NCI-H2081 (cell line): ENCODE measurements at places on chromosomes 11 and 22.

DNA sequence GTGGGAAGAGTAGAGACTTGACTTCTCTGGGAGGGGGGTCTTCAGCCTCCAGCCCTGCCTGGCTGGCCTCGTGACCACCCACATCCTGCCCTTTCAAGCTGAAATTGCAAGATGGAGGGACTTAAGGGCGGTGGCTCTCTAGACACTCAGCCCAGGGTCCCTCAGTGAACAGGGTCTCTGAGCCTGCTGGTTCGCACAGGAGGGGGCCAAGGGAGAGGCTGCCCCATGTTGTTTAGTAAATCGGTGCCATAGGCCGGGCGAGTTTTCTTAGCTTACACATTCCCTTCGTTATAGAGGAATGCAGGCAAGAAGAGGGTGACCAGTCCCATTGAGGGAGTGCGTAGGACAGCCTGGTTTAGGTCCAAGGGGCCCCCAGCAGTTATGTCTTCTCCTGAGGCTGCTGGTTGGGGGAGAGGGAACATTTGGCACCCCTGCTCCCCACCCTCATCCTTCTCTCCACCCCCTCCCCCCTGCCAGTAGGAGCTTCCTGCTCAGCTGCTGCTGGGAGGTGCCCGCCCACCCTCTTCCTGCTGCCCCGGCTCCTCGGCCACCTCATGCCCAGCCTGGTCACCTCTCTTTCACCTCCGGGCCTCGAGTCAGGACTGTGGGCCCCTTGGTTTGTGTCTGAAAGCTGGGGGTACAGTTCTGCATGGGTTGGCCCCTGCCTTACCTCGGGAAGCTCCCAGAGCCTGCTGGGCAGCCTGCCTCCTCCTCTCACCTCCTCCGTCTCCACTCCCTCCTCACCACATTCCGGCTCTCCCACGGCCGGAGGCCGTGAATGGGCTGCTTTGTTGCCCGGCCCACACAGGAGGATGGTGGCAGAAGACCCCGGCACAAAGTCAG lies 3.9 kb downstream of the FRMD8 start:
- no peak for DNase-seq

- DNase-seq, result no peak
These were observed 87.8 kb downstream of the MIAT start for GRCh38 chr22:26744892-26745808.

GRCh38 chr22:39098026-39098425 lies 982 bp downstream of the APOBEC3H start:
- no peak for DNase-seq

DNA sequence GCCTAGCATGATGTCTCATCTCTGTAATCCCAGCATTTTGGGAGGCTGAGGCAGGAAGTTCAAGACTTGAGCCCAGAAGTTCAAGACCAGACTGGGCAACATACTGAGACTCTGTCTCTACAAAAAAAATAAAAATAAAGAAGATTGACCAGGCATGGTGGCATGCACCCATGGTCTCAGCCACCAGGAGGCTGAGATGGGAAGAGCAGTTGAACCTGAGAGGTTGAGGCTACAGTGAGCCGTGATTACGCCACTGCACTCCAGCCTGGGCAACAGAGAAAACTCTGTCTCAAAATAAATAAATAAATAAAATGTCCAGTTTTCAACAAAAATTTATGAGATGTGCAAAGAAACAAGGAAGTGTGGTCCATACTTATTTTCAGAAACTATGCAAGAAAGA lies 28.3 kb downstream of the EFCAB6 start:
- DNase-seq, result no peak

GRCh38 chr22:27655582-27656185 lies 145.9 kb downstream of the MN1 start:
- DNase-seq, result no peak

DNA sequence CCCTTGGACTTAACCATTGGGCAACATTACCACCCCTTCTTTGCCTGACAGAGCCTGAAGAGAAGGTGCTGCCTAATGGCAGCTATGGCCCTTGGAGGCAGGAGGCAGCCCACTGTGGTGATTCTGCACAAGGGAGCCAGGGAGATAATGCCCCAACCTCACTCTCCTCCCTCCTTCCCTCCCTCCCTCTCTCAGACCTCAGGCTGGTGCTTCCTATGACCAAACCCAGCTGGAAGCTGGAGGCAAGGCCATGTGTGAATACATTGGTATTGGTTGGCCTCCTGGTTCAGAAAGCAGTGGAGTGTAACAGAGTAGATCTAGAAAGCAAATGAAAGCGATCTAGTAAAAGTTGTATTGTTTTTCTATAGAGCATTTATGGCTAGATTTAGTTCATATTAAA lies 233.1 kb downstream of the CSNK2A3 start:
- no peak for DNase-seq

DNA sequence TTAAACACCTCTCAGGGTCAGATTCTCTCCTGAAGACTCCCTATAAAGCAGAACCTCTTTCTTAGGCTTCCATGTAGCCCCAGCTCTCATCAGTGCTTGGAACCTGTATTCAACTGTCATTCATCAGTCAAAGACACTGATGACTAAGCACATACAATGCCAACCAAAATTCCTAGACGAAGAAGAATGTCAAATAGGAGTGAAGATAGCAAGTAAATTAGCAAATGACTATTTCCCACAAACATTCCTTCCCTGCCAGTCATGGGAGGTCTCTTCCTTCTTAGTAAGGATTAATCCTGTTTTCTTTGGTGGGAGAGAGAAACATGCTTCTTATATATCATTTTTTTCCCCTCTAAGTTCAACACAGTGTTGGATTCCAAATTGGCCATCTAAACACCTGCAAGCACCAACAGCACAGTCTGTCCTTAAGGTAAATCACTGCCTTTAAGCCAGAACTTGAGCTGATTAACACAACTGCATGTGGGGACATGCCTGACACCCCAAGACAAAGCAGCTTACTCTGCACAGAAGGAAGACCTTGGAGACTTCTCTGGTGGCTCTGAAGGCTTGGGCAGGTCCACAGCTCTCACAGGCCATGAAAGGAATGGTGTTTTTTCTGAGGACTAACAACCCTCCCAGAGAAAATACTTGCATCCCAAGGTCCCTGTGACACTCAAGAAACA lies 47.5 kb upstream of the ME3 start:
- no peak for DNase-seq

DNA sequence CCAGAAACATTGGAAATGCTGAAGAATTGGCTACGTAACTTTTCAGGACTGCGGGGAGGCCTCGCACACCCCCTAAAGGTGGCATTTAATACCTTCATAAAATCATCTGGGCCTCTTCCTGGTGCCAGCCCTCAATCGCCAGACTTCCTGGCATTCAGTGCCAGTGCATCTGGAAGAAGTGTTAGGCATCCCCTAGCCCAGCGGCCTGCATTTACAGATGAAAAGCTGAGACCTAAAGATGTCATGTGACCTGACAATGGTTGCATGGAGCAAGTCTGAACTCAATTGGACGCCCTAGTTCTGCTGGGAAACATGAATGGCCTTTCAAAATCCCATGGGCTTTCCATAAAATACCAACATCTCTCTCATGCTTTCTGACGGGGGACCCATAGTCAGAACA lies 81.0 kb upstream of the TMEM45B start:
- no peak for DNase-seq

DNA sequence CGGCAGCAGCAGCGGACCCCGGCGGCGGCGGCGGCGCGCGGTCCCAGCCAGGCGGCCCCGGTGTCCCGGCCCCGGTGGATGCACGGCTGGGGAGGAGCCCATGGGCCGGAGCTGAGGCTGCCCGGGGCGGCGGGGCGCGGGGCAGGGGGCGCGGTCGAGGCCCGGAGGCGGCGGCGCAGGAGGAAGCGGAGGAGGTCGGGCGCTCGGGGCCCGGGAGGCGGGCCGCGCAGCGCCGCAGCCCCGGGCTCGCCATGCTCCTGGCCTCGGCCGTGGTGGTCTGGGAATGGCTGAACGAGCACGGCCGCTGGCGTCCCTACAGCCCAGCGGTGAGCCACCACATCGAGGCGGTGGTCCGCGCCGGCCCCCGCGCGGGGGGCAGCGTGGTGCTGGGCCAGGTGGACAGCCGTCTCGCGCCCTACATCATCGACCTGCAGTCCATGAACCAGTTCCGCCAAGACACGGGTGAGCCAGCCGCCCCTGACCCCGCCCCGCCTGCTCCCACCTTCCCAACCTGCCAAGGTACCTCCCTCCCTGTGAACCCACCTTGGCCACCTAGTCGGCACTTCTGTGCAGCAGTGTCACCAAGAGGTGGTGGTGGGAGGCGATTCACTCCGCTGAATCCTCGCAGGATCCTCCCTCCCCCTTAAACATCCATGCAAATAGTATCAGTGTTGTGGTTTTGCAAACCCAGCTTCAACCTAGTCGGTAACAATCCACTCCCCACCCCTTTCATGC lies 580 bp downstream of the DTX4 start:
- no peak for DNase-seq

- no peak for DNase-seq
These were observed 665.4 kb upstream of the CCDC90B start for GRCh38 chr11:83951521-83951920.

DNA sequence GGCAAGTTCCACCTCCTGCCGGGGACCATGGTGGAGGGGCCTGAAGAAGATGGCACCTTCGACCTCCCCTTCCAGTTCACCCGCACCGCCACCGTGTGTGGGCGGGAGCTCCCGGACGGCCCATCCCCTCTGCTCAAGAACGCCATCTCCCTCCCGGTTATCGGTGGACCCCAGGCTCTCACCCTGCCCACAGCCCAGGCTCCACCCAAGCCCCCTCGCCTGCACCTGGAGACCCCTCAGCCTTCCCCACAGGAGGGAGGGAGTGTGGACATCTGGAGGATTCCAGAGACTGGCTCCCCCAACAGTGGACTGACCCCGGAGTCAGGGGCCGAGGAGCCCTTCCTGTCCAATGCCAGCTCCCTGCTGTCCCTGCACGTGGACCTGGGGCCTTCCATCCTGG lies 6.4 kb downstream of the CDC42EP2 start:
- DNase-seq, result no peak

DNA sequence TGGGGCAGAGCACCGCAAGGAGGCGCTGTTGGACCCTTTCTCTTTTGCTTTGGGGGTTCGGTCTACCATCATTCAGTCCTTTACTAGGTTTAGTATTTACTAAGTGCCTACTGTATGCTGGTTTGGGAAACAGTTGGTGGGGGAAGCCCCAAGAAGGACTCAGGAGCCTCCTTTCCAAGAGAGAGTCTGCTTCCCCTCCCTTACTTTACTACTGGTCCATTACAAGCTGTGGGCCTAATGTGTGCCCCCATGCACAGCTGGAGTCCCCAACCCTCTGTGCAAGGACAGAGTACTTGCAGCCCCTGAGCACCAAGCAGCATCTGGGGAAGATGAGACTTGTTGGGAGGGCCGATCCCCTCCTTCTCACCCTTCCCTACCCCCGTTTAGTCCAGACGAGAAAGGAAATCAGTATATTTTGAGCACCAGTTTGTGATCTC lies 876 bp upstream of the UBE2L6 start:
- DNase-seq, result no peak

DNA sequence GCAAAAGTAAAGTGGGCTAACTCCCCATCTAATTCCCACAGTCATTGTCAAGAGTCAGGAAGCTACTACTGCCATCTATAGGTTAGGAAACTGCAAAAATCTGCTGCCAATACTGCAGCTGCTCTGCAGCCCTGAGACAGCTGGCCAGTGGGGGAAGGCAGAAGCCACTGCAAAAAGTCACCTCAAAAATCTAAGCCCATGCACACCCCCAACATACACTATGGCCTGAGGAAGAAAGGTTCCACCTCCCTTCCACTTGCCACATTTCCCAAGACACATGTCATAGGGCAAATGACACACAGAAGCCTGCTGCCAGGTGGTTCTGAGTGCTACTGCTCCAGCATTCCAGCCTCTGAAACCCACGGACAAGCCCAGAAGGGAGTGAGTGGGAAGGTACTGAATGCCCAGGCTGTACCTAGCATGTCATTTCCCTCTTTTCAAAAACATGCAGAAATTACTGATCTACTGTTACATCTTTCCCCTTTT lies 36.9 kb downstream of the DGCR2 start:
- peak; percentile 50 for DNase-seq

DNA sequence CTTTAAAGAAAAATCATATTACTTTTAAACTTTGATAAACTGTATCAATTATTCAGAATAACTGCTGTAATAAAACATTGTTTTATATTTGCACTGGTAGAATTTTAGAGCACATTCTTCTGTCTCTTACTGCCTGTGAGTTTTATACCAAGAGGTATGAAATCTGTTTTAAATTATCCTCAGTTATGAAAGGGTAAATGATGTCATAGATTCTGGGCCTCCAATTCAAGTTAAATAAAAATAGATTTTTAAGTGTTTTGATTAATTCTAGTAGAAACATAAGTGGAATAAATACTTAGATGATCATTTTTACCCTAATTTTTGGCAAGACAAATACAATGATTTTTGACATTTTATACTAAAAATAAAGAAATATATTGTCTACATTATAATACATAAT lies 93.0 kb downstream of the GUCY1A2 start:
- no peak for DNase-seq

DNA sequence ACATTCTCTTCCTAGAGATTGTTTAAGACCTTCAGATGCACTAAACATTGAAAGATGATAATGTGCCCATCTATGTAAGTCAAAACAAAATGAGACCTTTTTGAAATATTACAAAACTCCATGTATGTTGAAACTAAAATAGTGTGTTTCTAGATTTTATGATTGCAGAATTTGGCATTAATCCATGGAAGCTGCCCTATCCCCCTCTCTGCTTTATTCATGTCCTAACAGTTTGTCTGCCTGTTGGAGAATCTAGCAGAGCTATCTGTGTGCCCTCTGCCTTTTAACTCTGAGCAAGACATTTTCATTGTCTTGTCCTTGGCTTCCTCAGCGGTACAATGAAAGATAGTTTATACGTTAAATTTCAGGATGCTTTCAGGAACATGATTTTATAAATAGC lies 105.5 kb downstream of the FAT3 start:
- DNase-seq, result no peak

GRCh38 chr11:86620891-86621521 lies 51.4 kb downstream of the ME3 start:
- no peak for DNase-seq

DNA sequence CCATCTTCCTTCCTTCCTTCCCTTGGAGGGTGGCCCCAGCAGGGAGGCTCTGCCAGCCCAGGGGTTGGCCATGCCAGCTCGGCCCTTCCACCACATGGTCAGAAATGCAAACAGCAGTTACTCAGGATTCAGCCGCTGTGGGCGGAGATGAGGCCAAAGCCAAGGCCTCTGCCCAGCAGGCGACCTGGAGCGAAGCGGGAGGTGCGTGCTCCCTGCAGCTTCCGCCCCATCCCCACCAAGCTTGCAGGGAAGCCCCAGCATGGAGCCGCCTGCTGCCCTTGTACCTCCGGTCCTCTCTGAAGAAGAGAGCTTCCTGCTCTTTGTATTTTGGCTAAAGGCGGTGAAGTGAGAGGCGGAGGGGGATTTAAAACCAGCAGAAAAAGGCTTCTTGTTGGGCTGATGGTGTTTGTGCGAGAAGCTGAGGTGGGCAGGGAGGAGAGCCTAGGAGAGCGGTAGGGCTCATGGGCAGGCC lies 50.4 kb downstream of the ANO1 start:
- DNase-seq, result no peak

DNA sequence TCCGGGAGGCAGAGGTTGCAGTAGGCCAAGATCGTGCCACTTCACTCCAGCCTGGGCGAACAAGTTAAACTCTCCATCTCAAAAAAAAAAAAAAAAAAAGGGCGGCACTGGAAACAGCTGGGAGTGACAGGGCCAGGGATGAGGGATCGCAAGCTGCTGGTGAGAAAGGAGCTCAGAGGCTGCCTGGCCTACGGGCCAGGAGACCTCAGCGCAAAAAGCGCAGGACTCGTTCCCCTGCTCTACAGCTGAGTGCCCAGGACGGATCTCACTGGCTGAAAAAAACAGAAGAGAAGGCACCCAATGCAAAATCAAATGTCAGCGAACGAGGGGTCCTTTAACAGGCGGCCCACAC lies 650 bp upstream of the NUP50 start:
- no peak for DNase-seq
